Suppressor macrophage treated with lipopolysaccharide for 1 hour (primary cell): ENCODE measurements at places on chromosomes 4 and X.
A peak's percentile ranks its signal among the peaks of the same experiment; 100 is the strongest.

DNA sequence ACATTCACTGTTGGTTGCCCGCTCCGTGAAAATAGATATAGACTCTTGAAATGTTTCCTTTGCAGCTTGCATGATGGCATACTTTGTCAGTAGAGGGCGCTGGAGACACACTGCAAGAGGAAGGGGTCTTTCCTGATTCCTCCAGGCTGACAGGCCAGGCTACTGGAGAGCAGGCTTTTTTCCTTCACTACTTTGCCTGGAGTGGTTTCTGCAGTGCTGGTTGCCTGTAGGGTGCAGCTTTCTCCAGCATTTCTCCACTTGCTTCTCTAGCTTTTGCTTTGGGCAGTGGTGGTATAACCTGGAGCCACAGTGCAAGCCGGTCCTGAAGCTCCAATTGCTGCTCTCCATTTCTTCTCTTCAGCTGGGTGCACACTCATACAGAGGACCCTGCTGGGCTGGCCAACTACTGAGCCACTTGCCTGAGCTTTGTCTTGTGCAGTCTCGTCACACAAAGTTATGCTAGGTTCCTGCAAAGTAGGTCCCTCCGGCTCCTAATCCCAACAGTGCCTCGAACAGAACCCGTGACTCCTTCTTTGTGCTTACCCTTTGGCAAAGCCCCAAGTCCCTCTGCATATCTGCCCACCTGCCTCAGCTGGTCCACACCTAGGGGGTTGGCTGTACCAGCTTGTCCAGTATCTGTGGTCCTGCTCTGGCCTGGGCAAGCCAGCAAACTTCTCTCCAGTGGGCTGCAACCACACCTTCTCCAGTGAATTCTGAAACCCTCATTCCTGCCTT is 46.3 kb downstream of the RASSF6 start:
- peak; percentile 82 for DNase-seq

DNA sequence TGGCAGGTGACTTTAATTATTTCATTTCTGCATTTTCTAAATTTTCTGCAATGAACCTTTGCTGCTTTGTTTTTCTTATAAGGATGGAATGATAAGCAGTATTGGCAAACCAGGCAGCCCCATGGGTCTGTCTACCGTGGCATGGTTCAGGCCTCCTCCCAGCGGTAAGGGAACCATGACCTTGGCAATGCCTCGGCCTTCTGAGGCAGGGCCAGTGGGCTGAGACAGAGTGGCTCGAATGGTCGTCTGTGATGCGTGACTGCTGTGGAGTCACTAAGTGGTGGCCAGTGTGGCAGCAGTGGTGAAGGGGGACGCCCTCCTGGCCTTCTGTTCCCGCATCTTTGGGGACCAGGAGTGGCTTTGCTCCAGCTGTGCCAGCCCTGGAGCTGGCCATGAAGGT is 43.6 kb upstream of the GRPEL1 start:
- no peak for DNase-seq

GRCh38 chr4:123930996-123931395 is 534.4 kb downstream of the SPRY1 start:
- DNase-seq, result no peak

DNA sequence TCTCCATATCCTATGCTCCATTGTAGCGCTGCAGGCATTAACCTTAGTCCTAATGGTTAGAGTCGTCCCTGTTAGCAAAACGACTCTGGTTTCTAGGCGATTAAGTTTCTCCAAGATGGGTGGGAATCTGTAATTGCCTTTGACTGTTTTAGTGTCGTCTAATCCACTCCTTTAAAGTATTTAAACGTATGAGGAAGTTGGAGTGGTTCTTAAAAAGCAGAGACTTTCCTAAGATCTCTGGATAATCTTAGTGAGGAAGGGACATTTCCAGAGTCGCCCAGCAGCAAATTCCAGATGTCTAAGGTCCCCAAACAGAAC is 285 bp downstream of the MRPS18C start:
- no peak for DNase-seq

DNA sequence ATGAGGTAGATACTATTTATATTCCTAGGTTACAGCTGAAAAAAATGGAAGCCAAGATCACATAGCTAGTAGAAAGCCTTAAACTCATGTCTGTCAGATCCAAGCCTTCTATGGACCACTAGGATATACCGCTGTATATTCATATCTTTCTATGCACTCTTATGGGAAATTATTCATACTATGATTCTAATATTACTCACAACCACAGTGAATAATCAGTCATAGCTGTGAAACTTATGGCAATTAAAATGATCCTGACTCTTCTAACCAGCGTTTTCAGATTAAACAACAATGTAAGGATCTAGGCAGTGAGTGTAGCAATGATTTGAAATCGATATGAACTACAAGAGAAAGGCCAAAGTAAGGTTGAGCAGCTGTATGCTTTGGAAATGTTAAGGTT is 111.0 kb downstream of the RASGEF1B start:
- no peak for DNase-seq

GRCh38 chrX:143296521-143296920 is 220.8 kb downstream of the SPANXN3 start:
- no peak for DNase-seq
